ENCODE measurements at places on chromosomes 12 and 14.

GRCh38 chr12:52691076-52691840, 11.1 kb upstream of the KRT1 start:
- DNase-seq, result no peak

GRCh38 chr12:107337346-107338095, 244.2 kb upstream of the CRY1 start:
- no peak for DNase-seq

DNA sequence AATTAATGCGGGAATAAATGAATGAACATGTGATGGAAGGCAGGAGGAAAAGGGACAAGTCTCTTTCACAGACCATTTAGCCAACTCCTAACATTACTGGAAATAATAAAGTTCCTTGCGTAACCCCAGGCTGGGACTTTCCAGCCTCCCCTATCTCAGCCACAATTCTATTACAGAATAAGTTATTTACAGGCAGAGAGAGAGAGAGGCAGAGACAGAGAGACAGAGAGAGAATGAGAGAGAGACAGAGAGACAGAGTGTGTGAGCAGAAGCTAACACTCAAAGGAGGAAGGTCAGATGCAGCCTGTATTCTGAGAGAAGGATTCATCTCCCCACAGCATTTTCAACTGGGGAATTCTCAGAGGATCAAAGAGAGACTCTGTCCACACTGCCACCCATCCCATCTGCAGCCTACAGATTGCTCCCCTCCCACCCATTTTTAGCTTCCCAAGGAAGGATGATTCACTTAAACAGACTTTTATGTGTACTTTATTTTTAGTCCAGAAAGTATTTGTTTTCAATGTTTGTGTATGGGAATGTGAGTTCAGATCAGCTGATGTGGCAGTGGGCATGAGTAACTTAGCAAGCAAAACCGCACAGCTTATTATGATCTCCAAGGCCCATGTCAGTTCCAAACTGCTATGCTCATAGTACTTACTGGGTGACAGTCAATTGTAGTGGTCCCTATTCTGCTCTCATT, 165.7 kb downstream of the CAND1 start:
- DNase-seq, result no peak

DNA sequence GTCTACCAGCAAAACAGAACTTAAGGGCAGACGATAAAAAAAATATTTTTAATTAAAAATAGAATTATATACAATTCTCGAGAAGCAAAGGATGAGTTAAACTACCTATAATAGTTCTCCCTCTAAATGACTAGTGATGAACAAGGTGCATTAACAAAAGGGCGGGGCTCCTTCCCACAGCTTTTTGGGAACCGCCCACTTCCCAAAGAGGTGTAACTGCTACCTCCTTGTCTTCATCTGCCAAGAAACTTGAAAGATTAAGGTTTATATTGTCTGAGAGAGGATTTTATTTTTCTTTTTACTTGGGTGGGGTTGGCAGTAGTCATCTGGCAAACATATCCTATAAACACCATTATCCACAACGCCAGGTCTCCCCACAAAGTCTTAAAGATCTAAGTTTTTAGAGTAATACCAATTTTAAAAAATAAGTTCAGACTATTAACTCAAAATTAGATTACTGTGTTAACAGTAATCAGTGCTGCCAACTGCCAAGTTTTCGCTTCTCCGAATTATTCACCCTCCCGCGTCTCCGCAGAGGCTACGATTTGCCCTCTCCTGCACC, 938 bp downstream of the RALGAPA1 start:
- no peak for DNase-seq

- no peak for DNase-seq
These were observed 340.0 kb downstream of the TRHDE start for GRCh38 chr12:72612171-72612570.

- DNase-seq, result no peak
These were observed 183.4 kb downstream of the ESR2 start for GRCh38 chr14:64110802-64111201.

DNA sequence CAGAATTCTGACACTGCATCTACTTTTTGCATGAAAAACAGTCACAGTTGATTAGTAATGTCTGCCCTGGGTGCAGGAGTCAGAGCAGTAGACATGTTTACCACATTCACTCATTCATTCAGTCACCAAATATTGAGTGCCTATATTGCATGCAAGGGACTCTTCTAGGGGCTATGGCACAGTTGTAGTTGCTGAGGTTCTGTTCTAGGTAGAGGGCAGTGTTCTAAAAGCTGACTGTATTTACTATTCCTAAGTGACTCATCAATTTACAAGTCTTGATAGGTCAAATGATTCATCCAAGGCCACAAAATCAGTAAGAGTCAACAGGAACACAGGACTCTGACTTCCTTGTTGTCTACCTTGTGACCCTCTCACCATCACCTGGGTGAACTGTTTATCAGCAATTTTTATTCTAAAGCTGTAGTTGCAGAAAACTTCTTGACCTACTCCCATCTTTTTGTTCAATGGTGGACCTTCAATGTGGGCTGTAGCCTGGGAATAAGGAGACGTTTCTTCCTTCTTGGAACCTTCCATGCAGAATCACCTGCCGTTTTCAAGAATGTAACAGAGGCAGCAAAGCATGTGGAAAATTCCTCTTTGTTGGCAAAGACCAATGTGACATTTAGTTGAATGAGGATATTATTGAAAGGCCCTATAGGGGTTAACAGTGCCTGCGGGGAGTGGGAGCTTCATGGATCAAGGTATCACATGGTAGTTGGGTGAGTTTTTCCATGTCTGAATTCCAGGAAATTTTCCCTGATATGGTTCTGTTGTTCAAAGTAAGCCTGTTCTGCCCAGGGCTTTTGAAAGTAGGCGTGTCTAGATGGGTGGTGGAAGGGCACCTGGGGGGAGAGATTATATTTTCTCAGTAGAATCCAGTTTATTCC, 223.2 kb downstream of the KTN1 start:
- no peak for DNase-seq

DNA sequence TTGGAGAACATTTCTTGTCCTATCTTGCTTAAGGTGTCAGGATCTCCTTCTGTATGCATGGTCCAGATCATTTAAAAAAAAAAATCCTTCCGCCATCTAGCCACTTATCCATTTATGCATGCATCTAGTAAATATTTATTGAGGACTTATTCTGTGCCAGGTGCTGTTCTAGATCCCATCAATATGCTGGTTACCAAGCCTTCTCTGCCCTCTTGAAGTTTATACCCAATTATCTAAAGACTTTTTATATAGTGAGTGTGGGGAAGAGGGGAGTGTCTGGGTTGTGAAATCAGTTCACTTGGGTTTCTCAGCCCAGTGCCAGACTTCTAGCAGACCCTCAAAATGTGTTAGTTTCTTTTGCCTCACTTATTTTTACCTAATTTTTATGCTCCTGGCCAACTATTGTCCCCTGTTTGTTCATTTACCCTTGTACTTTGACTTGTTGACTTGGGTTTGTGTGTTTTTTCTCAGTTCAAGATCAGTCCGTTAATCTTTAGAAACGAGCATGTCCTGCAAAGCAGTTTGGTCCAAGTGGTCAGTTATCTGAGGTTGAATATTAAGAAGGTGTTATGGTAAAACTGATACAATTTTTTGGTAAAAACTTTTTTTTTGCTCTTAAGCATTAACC, 488.9 kb downstream of the PCNX1 start:
- no peak for DNase-seq

DNA sequence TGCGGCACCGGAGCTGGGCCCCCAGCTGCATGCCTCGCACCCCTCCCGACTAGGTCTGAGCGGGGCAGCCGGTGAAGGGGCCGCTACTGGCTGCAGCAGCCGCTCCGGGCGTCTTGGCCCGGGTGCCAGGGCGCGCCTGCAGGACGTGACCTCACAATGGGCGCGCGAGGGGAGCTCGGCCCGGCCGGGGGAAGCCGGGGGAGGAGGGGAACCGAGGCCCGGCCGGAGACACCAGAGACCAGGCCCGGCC, 353 bp downstream of the BAG5 start:
- DNase-seq, result no peak

GRCh38 chr12:14868916-14869506, 16.6 kb downstream of the MGP start:
- no peak for DNase-seq

- DNase-seq, result peak; percentile 24
These were observed at the start of gene GLIPR1L2 for GRCh38 chr12:75390899-75391538. Gene GLIPR1L2 (plus strand): TSS chr12:75391089. CDS start chr12:75391117, 28 bp downstream.

DNA sequence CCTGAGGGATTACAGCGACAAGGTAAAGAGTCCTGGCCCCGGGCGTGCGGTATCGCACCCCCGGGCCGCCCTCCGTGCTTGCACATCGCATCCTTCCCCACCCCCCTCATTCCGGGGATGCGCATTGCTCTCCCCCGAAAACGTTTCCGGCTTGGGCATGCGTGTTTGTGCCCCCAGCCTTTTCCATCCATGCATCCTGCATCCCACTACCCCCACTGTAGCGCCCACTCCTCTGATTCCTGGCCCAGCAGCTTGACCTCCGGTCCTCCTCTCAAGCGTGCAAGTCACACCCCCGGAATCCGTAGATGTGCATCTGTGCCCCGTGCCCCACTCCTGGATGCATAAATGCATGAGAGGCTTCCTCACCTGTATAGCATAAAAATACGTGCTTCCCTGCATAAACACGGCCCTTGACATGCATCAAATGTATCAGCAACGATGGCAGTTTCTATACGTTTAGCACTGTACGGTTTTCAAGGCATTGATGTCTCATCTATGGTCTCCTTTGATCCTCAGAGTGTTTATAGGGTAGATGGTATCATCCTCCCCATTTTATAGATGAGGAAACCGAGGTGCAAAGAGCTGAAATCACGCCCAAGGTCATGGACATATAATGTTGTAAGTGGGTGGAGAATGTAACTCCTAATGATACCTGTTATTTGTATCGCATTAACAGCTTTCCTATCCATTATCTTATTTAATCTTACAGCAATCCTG, 484 bp downstream of the RIC8B start:
- DNase-seq, result no peak

GRCh38 chr14:50452979-50453705, 56.5 kb upstream of the CDKL1 start:
- DNase-seq, result no peak

GRCh38 chr14:65723348-65723747, 310.8 kb downstream of the FUT8 start:
- DNase-seq, result no peak

GRCh38 chr14:96245710-96246538, 10.1 kb upstream of the BDKRB1 start:
- no peak for DNase-seq

DNA sequence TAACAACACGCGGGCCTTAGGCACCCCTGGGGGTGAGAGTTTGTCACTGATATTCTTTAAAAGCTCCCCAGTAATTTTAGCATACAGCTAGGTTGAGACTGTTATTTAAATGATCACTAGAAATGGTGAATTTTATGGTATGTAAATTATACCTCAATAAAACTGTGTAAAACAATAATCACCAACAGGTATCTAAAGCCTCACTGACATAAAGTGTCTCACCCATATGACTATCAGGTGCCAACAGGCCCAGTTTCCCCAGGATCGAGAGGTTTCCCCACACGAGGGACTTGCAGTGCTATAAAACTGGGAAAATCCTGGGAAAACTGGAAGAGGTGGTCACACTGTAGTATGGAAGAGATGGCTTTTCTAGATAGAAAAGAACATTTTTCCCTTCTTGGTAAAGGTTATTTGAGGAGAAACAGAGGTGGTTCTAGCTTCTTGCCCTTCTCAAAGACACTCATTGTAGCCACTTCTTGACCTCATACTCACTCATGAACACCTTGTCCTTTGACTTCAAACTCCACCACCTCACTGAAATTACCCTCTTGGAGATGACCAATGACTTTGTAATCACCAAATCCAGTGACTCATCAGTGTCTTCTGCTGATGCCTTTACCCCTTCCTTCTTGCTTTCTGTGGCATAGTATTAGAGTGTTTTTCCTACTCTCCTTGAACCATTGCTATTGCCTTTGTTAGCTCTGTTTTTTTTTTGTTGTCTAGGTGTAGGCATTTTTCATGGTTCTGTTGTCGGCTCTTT, 24.8 kb upstream of the NUBPL start:
- no peak for DNase-seq

GRCh38 chr12:2239381-2239871, 186.6 kb downstream of the CACNA1C start:
- no peak for DNase-seq

DNA sequence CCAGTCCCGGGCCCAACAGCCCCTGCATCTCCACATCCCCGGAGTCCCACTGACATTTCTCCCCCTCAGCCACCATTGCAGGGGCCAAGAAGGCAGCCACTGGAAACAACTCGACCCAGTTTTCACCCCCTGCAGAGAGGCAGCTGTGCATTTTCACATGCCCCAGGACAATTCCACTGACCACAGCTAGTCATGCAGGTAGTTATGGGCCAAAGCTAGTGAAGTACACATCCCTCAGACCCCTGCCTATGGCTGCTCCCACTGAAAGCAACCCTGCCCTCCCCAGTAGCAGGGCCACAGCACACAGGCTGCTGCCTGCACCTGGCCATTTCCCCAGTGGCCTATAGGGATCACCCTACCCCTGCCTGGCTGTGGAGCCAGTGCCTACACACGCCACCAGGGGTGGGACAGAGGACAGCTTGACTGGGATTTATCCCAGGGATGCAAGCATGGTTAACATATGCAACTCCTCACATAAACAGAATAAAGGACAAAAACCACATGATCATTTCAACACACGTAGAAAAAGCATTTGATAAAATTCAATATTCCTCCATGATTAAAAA, 154.0 kb downstream of the NDUFA12 start:
- DNase-seq, result no peak

DNA sequence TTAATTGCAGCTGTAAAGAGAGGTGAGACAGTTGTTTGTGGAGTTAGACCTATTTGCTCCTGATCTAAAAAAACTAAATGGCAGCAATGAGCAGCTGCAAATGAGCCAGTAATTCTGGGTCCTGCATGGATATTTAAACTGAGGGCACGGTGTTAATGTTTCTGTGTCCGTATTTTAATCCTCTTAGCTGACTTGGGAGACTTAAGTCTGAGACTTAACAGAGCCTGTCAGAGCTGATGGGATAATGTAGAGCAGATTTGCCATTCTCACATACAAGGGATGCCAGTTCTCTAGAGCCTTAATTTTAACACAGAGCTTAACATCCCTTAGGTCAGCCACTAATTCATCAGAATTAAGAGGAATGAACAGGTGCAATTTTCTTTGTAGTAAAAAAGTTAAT, 178.6 kb upstream of the PDE3A start:
- no peak for DNase-seq
